ENCODE measurements at places on chromosomes 4 and X.

DNA sequence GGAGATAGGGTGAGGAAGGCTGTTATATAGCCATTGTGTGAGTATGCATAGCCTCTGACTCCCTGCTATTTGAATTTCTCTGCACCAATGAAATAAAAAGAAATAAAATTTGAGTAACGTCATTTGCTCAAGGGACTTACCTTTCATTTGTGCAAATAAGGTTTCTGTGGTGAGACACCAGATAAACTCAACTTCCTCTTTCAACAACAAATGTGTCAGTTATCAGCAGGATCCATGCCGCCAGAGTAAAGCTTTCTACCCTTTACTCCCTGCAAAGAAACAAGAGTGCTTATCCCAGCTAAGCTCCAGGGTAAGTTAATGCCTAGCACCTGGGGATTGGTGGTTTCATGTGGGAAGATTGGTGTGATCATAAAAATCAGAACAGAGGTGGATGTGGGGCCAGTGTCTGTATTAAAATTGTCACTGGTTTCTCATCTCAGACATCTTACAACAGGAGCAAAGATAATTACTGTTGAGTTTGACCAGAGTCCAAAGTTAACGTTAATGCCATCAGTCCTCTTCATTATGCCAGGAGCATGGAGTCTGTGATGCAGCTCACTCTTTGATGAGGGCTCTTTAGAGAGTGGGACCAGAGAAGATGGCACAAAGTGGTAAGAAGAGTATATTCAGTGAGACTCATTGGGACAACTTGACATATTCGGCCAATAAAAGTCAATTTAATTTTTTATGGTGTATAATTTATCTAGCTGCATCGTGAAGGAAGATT is at the start of gene P2RY10:
Gene P2RY10 (plus strand): TSS at position 206 of the 727 bp plus-strand sequence. CDS start 15,130 bp downstream, outside the sequence.
- DNase-seq = peak; percentile 22

- no peak for DNase-seq
Measured at GRCh38 chr4:1305261-1305711, 15.6 kb downstream of the MAEA start.

- no peak for DNase-seq
Measured at GRCh38 chrX:17380221-17380620, 5.2 kb downstream of the NHS start.

GRCh38 chrX:143634309-143634662 is 1.6 kb downstream of the SLITRK4 start:
- no peak for DNase-seq

GRCh38 chr4:76740866-76741662 is 156.9 kb downstream of the SOWAHB start:
- no peak for DNase-seq

GRCh38 chr4:174215057-174215456 is 68.4 kb downstream of the FBXO8 start:
- no peak for DNase-seq

GRCh38 chr4:168759321-168759720 is 250.7 kb downstream of the CBR4 start:
- DNase-seq = no peak

GRCh38 chr4:47862297-47862696 is 24.4 kb upstream of the CORIN start:
- no peak for DNase-seq

DNA sequence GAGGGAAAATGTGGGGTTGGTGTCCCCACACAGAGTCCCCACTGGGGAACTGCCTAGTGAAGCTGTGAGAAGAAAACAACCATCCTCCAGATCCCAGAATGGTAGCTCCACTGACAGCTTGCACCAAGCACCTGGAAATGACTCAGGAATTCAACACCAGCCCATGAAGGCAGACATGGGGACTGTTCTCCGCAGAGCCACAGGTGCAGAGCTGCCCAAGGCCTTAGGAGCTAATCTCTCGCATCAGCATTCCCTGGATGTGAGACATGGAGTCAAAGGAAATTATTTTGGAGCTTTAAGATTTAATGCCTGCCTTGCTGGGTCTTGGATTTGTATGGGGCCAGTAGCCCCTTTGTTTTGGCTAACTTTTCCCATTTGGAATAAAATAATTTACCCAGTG is 367.9 kb downstream of the FAM133A start:
- DNase-seq = no peak

DNA sequence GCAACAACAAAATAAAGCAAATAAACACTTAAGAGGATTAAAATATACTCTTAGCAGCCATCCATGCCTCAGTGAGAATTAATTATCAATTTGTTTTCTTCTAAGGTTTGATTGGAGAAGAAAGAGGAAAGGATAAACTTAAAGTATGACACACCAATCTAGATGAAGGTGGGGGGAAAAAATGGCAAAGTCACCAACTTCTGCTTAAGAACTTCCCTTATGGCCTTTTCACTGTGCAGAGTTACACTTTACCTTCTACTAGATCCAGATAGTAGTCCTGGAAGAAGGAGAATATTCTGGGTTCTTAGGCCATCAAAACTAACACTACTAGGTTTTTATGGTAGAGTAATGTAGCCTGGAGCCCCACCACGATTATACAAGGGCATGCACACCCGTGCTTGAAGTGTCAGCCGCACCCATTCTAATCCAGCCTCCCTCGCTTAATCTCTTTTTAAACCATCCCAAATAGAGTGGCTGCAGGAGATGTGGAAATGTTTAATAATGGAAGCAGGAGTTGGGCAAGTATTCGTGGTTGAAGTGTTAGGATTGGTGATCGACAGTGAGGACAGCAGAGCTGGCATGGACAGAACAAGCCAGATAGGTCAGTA is 14.1 kb downstream of the ENPEP start:
- DNase-seq = no peak

- no peak for DNase-seq
Measured at GRCh38 chr4:58679886-58680285, 1569.7 kb upstream of the IGFBP7 start.
